ENCODE measurements at places on chromosomes 12 and 14. TPM values are rescaled to one million over a fixed set of nuclear protein-coding genes. Genes with fewer than 3 reads are reported as not detected.

DNA sequence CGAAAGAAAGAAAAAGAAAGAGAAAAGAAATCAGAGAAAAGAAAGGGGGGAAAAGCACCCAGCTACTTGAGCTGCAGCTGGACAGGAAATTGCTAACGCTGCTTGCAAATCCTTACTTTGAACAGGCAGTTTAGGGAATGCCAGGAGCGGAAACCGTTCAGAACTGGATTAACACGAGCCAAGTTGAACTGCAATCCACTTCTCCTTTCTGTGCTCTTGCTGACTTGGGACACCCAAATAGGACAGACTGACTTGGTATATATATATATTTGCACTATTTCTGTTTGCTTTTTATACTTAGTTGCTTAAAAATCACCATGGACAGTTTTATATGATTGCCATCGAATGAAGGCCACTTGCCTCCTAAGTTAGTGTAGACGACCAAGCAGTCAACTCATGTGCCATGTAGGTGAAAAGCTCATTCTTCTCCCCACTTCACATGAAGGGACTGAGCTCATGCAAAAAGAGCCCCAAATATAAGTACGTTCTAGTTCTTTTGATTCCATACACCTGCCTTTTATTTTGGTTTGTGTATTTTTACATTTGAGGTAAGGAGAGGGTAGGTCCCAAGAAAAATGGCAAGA, 5.5 kb downstream of the DUSP6 start:
- no peak for DNase-seq

DNA sequence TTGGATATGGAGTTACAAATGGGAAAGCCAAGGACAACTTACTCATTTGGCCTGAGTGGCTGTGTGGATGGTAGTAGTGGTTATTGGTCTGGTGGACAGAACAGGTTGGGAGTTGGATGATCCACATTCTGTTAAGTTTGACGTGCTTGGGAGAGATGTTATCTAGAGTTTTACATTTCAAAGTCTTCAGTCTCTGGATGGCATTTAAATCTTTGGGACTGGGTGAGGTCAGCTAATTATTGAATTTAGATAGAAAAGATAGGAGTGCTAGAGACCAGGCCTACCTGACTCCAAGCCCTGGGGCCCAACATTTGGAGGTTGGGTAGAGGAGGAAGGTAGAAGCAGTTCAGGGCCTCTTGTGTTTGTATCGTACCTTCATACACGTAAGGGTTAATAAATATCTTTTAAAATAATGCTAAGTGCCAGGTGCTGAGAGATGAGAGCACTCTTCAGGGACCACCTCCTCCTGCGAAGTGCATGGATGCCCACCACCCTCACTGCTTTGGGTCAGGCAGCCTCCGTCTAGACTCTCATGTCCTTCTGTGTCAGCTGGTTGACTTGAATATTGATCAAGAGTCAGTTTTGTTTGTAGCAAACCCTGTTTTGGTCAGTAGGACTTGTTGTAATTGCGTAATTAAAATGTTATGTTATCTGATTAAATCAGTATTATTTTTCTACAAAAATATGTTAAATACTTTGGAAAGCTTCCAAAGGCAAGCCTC, 460.4 kb upstream of the RGS6 start:
- no peak for DNase-seq

- DNase-seq: no peak
Measured at GRCh38 chr12:28704477-28705169, 444.5 kb upstream of the FAR2 start.

DNA sequence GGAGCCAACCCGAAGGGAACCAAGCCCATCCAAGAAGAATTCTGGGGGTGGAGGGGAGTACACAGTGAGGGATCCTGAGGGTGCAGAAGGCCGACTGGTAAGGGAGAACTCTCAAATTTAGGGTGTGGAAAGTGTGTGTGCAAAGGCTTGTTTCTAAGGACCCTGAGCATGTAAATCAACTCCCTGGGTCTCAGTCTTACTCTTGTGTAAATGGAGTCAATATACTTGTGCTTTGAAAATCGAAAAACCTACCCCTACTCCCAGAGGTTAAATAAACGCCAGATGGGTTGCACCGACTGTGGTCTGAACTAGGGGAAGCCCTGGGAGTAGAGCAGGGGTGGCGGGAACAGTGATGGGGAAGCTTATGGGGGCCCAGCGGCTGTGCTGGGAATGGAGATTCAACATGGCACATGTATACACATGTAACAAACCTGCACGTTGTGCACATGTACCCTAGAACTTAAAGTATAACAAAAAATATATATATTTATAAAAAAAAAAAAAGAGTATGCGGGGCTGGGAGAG, 6.0 kb downstream of the B4GALNT1 start:
- DNase-seq: no peak

DNA sequence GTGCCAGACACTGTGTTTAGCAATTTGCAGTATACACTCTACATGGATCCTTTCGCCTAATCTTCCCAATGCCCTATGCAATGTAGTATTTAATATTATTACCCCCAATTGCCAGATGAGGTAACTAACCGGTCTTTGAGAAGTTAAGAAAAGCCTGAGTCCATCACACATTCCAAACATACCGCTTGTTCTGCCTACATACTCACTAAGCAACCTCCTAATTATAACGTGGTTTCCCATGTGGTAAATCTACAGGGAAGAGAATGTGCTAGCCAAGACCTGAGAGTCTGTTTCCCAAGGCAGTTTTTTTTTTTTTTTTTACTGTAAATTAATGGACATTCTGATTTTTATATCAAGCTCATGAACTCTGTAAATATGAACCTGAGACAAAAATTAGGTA, 37.2 kb downstream of the ATP2B1 start:
- DNase-seq: no peak

DNA sequence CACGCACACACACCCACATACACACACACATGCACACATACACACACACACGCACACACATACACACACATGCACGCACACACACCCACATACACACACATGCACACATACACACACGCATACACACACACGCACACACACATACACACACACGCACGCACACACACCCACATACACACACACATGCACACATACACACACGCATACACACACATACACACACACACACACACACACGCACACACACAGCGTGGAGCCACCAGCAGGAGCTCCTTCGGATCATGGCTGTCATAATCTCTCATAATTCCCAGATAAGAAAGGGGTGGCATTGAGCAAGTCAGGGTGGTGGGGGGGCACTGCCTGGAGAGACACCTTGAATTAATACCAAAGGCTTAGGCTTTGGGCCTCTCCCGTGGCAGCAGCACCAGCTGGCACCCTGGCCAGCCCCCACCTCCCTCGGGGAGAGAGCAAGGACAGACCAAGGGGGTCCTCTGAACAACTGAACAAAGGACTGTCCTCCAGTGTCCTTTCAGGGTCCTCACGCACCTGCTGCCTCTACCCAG, 21.9 kb downstream of the ANO2 start:
- no peak for DNase-seq

DNA sequence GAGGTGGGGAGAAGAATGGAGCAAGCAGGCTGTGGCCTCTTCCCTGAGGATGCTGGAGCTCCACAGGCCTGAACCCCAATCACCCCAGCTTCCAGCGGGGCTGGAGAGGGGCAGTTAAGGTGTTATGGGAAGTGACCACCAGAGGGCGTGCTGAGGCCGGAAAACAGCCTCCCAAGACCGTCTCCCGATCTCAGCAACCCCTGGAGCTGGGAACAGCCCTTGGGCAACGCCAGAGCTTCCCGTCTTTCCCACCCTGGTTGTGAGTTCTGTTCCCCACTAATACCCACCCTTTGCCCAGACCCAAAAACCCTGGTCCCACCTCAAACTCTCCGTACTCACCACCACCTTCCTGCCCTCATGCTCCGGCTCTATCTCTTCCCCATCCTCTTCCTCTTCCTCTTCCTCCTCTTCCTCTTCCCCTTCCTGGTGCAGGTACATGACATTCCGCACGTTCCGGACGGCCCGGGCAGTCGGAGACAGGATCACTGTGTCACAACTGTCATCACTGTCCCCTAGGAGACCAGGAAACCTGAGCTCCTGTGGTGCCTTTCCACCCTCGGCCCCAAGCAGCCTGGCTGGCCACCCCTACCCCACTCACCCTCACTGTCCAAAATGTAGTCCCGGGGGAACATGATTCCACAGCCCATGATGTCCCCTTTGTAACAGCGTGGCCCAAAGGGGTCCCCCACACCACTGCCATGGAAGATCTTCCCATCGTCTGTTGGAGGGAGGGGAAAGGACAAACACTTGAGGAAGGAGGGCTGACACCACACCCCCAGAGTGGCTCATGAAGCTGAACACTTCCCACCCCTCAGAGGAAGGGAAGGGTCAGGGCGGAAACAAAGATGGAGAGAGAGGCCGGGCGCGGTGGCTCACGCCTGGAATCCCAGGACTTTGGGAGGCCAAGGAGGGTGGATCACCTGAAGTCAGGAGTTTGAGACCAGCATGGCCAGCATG, 12.9 kb downstream of the SPRYD3 start:
- DNase-seq: peak; percentile 89

DNA sequence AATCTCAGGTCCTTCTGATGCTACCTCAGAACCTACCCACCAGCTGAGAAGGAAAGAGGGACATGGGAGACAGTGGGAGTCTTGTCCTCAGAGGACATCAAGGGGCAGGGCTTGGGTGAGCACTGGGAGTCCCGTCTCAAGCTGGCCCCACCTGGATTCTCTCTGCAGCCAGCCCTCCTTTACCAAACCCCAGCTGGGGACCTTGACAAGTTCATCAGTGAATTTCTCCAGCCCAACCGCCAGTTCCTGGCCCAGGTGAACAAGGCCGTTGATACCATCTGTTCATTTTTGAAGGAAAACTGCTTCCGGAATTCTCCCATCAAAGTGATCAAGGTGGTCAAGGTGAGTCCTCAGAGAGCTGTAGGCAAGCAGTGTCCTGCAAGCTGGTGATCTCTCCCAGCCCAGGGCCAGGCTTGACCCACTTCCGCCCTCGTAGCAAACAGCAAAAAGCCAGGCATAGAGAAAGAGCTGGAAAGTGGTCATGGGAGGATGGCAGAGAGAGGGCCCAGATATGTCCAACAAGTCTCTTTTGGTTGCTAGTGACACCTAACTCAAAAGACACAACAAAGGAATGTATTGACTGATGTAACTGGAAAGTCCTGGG, 14.2 kb upstream of the OAS2 start:
- no peak for DNase-seq

DNA sequence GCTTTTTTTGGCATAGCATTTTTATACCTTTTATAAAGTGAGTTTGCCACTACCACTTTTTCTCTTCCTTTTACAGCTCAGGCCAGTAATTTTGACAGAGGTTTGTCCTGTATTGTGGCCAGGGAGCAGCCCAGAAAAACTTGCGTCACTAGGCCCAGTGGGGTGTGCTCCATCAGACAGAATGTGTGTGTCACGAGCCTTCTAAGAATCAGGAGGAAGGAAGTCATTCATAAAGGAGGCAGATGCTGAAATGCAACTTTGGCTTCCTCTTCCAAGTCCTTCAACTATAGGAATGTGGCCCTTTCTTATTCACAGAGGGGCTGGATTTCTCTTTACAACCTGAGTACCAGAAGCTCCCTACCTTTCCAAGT, 10.1 kb upstream of the RAB35 start:
- no peak for DNase-seq

- no peak for DNase-seq
Measured at GRCh38 chr12:114679942-114680341, 4.0 kb downstream of the TBX3 start.

DNA sequence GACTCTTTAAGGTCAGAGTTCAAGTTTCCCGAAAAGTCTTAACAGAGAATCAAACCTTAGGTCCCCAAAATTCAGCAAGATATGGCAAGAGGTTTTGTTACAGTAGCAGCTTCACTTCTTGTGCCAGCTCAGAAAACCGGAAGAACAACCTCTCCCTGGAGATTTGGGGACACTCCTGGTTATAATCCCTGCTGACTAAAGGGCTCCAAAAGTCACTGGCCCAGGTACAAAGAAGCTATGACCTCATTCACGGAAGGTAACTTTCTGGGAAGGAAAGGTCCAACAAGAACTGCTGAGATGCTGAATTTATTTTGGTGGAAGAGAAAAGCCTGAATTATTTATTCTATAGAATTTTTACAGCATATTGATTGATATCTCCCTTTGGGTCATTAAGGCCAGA, 55.6 kb upstream of the DIO2 start:
- no peak for DNase-seq

GRCh38 chr14:23345987-23346692, 6.5 kb downstream of the SLC22A17 start:
- no peak for DNase-seq

GRCh38 chr14:42869681-42870080, 1263.0 kb downstream of the LRFN5 start:
- DNase-seq: no peak

DNA sequence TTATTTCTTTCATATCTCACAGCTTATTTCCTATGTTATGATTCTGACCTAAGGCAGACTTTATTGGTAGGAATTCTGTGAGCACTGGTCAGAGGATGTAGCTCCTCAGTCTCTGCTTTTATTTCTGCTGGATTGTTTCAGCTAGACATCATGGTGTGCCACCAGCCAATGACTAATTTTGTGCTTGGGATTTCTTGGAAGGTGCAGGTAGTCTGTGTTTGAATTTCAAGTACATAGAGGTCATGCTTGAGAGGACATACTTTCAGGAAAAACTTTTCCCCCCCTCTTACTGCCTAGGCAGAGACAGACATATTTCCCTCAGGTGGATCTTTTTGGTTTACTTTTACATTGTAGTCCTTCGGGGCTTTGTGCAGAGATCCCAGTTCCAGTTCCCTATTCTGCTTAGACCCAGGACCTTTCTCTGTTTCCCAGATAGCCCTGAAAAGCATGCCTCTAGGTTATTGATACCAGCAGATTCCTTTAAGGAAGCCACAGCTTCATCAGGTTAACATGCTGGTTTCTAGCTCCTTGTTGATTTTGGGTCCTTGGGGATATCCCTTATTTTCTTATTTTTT, 28.6 kb downstream of the BRMS1L start:
- no peak for DNase-seq

DNA sequence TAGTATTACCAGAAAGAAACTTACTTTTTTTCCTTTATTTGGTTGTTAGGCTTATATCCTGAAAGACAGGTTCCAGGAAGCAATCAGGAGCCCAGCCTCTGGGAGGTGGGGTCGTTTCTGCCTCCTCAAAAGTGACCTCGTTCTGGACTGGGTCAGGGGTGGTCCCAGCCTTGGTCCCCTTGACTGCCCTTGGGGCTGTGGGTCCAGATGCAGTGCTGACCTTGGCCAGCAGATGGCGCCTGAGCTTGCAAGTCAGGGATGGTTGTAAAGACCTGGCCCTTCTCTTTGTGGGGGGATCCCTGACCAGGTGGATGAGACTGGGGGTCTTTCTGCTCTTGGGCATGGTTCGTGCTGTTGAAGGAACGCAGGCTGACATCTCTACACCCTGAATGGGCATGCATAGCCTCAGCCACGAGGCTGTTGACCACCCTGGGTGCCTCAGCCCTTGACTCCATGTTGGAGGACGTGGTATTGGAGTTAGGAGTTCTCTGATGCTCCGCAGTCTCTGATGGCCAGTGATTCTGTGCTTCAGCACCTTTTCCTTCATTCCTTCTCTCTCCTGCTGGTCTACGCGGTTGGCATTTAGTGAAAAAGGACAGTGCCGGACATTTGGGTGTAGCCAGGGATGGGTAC, 62.4 kb downstream of the ADCK1 start:
- DNase-seq: peak; percentile 91

GRCh38 chr12:122942637-122943036, 23.6 kb downstream of the ABCB9 start:
- no peak for DNase-seq

MYO1H gene
- not detected for total RNA-seq

KRT1 gene
- total RNA-seq: not detected

CALCOCO1 gene
- 141 TPM for total RNA-seq

CLEC1B gene
- 2.2 TPM for total RNA-seq

FOXG1 gene
- not detected for total RNA-seq

All from spleen (tissue), 13 donors.